Brain microvascular endothelial cell (primary cell): ENCODE measurements at places on chromosomes 2 and 18.
A peak's percentile ranks its signal among the peaks of the same experiment; 100 is the strongest.

DNA sequence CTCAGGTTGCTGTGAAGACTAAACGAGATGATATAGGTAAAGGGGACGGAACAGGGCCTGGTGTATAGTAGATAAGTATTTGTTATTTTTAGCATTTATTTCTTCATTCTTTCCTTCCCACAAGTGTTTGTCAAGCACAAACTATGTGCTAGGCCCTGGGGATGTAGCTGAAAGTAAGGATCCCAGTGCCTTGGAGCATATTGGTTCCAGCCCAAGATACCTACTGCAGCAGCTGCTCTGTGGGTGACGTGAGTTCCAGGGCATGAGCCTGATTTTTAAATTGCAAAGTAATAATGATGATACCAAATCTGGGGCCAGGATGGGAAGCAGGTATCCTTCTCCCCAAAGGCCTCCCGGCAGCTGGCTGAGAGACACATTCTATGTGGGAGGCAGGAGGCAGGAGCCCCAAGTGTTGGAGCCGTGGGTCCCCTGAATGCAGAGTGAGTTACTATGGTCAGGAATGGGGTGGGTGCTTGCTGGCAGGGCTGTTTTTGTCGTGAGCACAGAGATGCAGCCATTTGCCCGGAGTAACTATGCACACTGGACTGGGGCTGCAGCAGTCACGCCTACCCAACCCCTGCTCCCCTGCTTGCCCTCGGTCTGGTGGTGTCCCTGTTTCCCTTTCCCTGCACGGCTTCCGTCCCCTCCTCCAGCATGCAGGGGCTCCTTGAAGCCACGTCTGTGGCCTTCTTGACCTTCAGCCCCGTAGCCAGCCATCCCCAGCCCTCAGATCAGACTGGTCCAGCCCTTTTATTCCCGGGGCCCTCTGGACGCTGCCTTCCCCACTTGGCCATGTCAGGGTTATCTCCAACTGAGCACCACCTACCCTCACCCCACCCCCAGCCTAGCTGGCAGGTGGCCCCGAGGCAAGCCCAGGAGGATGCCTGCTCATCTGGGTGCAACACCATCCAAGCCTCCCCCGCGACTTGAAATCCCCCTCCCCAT lies 52.4 kb downstream of the INHBB start:
- DNase-seq = peak; percentile 43

- no peak for DNase-seq
Measured at GRCh38 chr2:121398853-121399252, 113.9 kb upstream of the TFCP2L1 start.

DNA sequence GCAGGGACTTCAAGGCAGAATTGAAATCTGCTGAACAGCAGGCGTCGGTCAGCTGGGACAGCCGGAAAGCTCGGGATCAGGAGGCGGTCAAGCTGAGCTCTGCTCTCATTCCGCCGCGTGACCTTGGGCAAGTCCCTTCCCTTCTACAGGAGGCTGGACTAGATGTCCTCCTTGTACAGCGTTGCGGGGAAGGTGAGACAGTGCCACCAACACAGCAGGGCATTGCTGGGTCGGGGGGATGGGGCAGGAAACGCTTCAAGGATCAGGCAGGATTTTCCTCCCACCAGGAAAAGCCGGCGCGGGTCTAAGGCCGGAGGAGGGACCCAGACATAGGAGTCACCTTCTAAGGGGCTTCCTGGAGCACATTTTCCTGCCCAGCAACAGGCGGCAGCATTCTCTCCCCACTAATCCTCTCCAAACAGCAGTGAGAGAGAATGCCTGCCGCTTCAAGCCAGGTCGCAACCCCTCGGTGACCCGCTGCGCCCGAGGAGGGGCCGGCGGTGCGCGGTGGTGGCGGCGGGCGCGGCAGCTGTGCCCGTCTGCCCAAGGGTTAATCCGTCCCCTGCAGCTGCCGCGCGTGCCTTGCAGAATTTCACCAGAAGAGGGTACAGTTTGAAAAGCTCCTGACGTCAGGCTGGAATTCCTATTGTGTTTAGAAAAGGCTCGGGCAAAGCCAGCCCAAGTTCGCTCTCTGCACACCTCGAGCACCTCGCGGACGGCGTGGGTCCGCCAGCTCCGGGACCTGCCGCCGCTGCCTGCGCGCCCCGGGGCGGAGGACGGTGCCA lies at the start of gene KCNF1:
TSS of gene KCNF1 (plus strand) at position 644 of the 785 bp plus-strand sequence. CDS start 493 bp downstream, outside the sequence.
- no peak for DNase-seq

- no peak for DNase-seq
Measured at GRCh38 chr2:122780251-122780650, 1024.8 kb downstream of the TSN start.

DNA sequence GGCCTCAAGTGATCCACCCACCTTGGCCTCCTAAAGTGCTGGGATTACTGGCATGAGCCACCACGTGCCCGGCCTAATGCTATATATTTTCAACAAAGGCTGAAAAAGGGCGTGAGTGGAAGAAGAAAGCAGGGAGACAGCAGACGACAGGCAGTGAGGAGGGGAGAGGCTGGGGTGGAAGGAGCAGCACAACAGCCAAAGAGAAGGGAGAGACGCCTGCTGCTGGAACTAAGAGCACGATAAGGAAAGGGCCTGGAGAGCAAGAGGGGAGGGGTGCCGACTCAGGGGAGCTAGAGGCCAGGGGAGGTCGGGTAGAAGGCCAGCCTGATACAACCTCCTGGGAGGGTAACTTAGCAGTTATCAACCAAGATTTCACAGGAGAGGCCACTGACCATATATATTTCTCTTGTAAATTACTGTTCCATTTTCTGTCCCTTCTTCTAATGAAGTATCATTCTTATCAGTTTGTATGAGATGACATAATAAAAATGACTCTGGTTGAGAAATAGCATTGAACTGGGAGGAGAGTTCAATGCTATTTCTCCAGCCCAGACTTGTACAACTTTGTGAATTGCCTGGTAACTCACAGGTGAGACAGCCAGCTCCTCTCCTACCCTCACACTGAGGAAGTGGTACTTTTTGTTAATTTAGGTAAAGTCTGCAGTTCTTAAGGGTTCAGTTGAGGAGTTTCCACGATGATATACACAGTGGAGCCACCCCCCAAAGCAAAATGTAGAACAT lies 5.8 kb upstream of the RNU4ATAC start:
- no peak for DNase-seq

GRCh38 chr18:2448565-2449151 lies 122.6 kb downstream of the METTL4 start:
- no peak for DNase-seq

DNA sequence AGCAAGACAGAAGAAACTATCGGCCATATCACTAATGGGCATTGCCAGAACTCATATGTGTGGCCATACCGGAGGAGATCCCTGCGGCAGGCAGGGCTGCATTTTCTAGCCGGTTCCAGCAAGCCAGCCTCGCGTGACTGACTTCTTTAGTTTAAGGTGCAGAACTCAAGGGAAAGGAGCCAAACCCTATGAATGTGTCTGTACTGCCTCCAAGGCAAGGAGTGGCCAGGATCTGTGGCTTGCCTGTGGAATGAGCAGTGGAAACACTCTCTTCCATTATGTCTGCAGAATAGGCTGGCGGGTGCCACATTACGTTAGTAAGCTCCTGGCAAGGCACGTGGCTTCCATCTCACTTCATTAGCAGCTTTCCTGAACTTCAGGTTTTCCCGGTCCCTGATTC lies 137.6 kb downstream of the ATL2 start:
- no peak for DNase-seq

GRCh38 chr18:13369756-13370510 lies 151.4 kb downstream of the LDLRAD4 start:
- DNase-seq = peak; percentile 17

DNA sequence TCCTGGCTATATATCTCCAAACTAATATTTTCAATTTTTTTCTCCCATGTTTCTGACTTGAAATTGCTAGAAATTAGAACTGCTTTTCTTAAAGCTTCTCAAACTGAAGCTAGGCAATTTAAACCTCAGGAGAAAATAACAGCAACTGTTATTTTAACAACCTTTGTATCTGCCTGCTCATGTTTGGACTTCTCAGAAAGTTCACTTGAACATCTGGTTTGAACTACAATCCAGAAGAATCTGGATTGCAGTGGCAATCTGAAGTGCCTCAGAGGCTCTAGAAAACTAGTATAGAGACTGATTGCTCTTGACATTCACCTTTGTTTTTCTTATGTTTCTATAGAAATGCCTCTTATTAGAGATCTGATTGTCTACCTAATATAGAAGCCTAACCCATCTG lies 64.1 kb downstream of the STAT4 start:
- DNase-seq = no peak

DNA sequence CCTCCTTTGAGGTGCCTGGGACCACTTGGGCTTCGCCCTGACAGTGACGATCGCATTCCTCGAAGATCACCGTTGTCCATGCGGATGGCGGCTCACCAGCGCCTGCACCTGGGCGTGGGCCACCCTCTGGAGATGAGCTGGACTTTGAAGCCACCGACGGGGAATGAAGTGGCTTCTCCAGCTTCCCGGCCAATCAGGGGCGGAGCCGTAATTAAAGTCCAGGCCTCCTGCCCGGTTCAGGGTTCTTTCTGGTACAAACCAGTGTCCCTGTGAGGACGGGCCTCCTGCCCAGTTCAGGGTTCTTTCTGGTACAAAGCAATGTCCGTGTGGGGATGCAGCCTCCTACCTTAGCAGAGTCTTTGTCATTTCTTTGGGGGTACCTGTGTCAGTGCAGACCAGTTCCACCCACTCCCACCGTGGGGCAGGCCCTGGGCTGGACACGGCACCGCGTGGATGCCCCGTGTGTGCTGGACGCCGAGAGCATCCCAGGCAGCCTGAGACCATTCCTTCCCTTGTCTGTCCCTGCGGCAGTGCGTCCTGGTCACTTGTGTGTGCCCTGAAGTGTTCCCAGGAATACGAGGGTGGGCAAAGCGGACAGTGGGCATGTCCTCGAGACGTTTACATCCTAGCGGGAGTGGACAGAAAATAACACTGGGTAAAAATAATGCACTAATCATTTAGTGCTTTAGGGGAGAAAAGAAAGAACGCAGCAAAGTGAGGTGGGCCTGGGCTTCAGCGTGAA lies 55.0 kb downstream of the KCNG2 start:
- no peak for DNase-seq

DNA sequence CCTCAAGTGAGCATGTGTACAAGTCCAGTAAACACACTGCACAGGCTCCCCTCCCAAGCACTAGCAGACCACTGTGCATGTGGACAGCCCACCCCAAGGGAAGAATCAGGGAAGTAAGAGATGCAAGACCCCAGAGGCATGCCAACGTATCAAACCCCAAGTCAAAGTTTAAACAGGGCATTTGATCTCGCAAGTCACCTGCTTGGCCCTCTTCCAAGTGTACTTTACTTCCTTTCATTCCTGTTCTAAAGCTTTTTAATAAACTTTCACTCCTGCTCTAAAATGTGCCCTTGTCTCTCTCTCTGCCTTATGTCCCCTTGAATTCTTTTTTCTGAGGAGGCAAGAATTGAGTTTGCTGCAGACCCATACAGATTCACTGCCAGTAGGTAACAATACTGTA lies 201.2 kb upstream of the PARD3B start:
- no peak for DNase-seq
